Activated T-helper 1 cell treated with Interleukin-2 at 50 U/mL for 16 hours (primary cell): ENCODE measurements at places on chromosomes 11 and 22.

DNA sequence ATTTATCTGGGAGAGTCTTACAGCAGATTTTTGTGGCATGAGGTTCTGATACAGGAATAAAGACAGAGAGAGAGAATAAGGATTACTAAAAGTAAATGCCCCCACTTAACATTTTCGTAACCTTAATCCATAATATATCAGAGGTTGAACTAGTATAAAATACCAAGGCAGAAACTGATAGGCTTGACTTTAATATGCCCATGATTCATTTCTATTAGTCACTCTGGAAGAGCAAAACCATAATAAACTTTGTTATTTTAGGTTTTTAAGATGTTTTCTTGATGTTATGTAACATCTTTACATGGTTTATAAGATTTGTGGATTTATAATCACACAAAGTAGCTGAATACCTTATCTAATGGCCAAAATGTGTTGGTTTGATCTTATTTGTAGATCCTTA lies 19.1 kb downstream of the GUCY1A2 start:
- no peak for DNase-seq

- no peak for DNase-seq
These were observed 4.7 kb downstream of the KCNJ1 start for GRCh38 chr11:128862406-128862805.

GRCh38 chr11:118641397-118642019 lies 34.1 kb downstream of the PHLDB1 start:
- DNase-seq: no peak

DNA sequence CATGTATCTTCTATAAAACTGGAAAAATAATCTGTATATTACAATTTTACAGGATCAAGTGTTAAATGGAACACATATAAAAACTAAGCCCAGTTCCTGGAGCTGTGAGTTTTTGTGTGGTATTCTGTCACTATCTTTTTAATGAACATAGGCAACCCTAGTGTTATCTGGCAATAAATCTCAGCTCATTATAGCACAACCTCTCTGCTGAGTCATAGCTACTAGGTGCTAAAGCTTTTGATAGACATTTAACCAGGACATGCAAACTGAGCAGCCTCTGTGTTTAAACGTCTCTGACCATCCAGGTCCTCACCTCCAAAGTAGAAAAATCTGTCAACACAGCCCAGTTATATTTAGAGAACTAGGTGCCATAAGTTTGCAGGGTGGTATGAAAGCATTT lies 91.0 kb upstream of the CARD18 start:
- DNase-seq: no peak

DNA sequence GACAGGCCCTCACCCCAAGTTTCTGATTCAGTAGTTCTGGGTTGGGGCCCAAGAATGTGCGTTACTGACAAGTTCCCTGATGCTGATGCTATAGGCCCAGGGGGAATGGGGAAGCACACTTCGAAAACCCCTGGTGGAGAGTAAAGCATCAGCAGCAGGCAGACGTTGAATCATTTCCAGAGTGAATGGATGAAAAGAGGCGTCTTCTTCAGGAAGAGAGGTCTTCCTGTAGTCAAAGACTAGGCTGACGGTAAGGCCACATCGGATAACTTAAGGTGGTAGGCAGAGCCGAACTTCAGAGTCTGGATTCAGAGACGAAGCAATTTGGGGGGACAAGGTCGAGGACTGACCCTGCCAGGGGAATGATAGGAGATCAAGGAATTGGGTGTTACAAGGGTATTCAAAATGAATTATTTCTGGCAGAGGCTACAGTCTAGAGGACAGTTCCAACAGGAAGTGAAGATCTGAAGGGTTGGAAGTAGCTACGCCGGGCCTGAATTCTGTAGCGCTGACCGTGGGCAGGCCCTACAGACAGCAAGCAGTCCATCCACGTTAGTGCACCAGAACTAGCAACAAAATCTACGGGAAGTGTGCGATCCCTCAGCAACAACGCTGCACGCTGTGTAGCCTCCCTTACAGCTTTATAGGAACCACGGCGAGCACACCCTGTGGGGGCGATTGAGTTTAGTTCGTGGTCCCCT lies 862 bp upstream of the CENATAC start:
- DNase-seq: no peak

- no peak for DNase-seq
These were observed 34.6 kb downstream of the CLDN25 start for GRCh38 chr11:113814181-113814580.

- DNase-seq: no peak
These were observed 147.7 kb upstream of the SEZ6L start for GRCh38 chr22:26021516-26021915.

DNA sequence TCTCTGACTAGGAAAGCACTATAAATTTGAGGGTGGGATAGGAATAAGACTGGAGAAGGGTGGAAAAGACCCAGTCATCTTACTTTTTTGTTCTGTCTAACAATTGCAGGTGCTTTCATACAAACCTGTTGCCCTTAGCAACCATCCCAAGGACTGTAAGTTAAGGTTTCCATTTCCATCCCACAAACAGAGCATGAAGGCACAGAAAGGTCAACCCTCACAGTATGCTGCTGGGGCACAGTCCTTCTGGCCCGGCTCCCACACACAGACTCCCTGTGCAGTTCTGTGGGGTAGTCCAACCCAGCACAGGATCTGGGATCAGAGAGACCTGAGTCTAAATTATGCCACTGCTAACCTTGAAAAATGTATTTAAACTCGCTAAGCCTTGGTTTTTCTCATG lies 38.4 kb upstream of the ETS1 start:
- DNase-seq: no peak

GRCh38 chr22:32828150-32828549 lies 26.6 kb downstream of the TIMP3 start:
- DNase-seq: no peak

GRCh38 chr11:109486129-109486528 lies 64.1 kb downstream of the C11orf87 start:
- no peak for DNase-seq

- DNase-seq: no peak
These were observed 429.3 kb upstream of the FAT3 start for GRCh38 chr11:91795139-91795887.

DNA sequence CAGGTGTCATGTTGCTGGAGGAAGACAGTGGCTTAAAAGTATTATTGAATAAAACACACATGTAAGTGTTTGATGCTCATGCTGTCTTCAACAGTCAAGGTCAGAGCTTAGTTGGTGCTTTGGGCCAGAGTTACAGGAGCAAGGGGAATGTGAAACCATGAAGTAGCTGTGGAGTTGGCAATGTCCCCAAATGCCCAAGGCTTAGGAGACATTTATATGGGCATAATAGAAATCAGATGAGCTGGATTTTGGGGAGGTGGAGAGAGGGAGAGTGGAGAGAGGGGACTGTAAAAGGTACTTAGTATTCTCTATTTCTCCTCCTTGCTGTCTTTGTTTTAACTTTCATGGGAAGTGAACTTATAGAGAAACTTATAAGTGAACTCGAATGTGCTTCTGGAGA lies 407.8 kb downstream of the ETS1 start:
- no peak for DNase-seq

DNA sequence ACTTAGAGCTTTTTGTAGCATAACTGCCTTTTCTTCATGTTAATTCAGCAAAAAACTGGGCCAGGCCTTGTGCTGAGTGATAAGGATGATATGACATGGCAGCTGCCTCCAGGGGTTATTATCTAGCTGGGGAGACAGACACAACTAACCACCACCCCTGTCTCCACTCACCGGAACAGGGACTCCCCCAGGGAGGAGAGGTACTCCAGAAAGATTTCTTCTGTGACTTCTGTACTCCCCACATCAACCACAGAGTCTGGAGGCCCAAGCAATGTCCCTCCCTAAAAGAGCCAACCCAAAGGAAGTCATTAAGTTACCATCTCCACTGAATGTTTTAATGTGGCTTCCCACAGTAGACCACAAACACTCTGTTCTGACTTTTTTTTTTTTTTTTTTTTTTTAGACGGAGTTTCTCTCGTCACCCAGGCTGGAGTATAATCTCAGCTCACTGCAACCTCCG lies 14.3 kb upstream of the PMM1 start:
- DNase-seq: no peak

GRCh38 chr22:28893810-28894209 lies 10.4 kb downstream of the ZNRF3 start:
- DNase-seq: no peak

GRCh38 chr11:9042488-9042887 lies 38.7 kb upstream of the NRIP3 start:
- no peak for DNase-seq

GRCh38 chr11:117195258-117195657 lies 3.9 kb upstream of the TAGLN start:
- no peak for DNase-seq

DNA sequence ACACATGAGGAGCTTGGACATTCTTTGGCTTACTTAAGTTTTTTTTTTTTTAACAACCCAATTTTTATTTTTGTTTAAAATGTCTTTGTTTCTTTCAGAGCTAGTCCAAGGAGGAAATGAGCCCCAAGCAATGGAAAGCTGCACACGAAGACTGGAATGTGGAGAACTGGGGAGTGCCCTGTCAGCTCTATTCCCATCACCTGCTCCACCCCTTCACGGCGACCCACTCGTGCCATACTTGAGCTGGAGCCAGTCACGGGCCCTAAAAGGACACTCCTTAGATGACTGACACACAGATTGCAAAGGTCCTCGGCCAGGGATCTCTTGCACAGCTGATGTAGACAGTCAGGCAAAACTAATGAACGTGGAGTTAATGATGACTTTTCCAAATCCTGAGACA lies 10.6 kb upstream of the SLC25A18 start:
- DNase-seq: no peak
